NCI-H2029 treated with DMSO at 0.1 percent for 48 hours (cell line): ENCODE measurements at places on chromosomes 2 and 18.

DNA sequence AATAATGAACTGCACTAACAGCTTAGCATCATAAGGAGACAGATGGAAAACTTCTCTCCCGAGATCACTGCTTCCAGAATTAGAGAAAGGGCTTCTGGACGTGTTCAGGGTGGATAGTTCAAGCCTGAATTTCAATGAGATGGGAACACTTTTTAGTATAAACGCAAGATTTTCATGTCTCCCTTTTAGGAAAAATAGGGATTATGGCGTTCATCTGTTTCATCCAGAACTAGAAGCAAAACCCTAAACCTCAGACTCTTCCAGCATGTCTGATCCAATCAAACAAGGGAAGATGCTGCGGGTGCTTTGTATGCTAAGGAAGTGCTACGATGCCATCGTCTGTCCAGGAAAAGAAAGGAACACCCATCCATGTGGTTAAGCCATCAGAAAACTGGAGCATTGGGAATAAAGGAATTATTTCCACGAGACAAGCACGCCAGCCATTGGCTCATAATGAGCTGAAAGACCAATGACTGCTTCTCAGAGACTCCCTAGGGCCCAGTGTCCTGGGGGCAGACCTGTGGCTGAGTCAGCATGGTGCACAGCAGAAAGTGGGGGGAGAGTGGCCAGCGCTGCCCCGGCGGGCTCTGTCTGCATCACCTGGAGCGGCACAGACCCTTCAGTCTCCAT, 65.9 kb upstream of the AFF3 start:
- DNase-seq, result no peak

- DNase-seq, result no peak
Observed at GRCh38 chr18:12456441-12456840, 48.7 kb downstream of the PRELID3A start.

DNA sequence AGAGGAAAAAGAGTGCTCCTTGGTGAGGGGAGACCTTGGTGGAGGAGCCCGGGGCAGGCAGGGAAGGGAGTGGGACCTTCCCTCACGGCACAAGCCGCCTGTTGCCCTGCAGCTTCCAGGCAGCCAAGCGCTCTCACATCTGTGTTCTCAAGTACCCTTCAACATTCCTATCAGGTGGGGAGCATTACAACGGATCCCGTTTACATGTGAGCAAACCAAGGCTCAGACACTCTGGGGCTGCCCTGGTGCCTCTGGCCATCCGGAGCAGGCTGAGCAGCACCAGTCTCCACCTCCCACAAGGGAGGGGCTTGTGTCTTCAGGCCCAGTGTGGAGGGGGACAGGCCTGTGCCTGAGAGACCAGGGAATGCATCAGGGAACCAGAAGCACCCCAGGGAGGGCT, 57.9 kb downstream of the AQP12A start:
- no peak for DNase-seq

DNA sequence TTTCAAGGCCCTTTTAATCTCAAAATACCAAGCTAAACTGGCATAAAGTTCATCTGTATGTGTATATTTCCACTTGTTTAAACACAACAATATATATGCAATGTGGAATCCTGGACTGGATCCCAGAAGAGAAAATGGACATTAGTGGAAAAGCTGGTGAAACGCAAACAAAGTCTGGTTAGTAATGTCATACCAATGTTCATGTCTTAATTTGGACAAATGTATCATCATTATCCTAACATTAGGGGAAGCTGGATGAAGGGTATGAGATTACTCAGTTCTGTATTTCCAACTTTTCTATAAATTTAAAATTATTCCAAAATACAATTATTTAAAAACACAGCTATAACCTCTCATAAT, 3.8 kb downstream of the SP3 start:
- DNase-seq, result no peak

DNA sequence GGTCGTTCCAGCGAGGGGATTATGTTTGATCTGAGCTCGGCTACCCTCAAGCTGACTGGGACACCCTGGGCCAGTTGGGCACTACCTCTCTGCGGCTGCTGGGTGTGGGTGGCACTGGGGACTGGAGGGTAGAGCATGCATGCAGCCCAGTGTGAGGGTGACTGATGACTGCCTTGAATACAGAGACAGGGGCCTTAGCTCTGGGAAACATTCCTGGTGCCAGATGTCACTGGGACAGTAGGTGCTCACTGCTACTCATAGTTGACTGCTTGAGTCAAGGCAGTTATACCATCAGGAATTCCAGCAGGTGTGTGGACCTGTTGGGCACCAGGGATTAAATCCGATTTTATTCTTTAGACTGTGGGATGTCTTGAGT, 33.6 kb upstream of the ATP6V1B1 start:
- no peak for DNase-seq

- no peak for DNase-seq
Observed at GRCh38 chr2:183021613-183022012, 16.6 kb downstream of the NCKAP1 start.

GRCh38 chr2:186687807-186688211, 6.1 kb upstream of the FAM171B start:
- no peak for DNase-seq

DNA sequence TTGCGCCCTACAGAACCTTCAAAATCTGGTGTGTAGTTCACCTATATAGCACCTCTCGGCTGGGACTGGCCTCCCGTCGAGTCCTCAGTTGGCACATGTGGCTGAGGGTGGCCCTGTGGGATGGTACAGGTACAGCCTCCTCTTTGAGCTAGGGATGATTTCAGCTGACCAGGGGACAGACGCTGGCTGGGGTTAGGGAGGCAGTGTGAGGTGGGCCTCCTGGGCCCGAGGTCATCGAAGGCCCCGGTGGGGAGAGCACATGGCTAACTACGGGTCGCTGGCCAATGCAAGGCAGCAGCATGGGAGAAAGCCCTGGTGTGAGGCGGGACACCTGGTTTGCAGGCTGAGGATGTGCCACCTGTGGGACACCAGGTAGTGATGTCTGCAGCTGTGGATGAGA, 304.8 kb downstream of the GBX2 start:
- DNase-seq, result no peak

- no peak for DNase-seq
Observed at GRCh38 chr2:11658208-11659114, 11.5 kb downstream of the NTSR2 start.
